ENCODE measurements at places on chromosomes 16 and 17.
A peak's percentile ranks its signal among the peaks of the same experiment; 100 is the strongest.

GRCh38 chr17:77579682-77580081 is 378.8 kb upstream of the TNRC6C start:
- DNase-seq = no peak

- DNase-seq = no peak
Observed at GRCh38 chr17:41340934-41341861, 9.4 kb downstream of the KRT33A start.

DNA sequence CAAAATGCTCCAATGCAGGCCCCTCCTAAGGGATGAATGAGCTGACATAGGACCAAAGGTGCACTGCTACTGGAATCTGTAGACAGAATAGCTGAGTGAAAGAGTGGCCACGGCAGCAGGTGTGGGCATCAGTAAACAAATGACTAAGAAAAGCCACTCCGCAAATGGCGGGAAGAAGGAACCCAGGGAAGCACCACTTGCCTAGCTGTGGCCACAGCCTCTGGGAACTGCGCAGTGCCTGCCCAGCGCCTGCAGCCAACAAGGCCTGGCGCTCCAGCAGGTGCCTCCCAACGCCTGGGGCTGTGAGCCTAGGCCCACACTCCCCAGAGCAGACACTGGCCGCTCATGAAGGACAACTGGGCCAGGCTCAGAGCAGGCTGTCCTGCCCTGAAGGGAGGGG is 11.8 kb downstream of the PEMT start:
- DNase-seq = peak; percentile 42

DNA sequence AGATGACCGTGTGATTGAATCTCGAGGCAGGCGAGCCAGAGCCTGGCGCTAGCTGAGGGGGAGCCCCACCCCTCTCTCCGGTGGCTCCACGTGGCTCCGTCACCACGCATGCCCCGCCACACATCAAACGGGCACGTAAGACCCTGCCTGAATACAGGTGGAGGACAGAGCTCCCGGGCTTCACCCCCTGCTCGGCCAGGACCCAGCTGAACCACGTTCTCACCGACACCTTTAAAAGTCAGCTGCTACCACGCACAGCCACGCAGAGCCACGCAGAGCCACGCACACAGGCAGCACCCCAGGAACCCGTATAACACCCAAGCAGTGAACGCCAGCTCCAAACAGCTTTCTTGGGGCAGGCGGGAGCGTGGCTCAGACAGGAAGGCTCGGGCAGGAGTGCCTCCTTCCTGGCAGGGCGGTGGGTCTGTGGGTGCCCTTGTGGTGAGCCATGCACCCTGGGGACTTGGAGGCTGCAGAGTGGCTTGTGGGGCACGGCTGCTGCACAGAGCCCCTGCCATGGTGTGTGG is 4.4 kb downstream of the TMEM204 start:
- DNase-seq = no peak

DNA sequence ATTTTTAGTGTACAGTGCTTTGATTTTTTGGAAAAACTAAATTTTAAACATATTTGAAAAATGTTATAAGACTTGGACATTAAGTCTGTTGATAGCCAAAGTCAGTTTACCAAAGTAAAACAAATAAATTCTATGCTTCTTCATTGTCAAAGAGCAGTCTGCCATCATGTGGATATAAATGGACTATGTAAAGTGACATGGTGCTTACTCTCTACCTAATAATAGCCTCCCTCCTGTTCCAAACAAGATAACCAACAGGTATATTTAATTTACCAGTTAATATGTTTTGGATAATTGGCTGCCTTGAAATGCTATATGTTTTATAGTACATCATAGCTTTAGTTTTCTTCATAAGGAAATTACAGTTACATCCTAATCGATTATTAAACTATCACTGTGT is 15.9 kb downstream of the TAF15 start:
- DNase-seq = no peak

GRCh38 chr17:64040206-64040605 is 19.8 kb upstream of the ICAM2 start:
- no peak for DNase-seq

DNA sequence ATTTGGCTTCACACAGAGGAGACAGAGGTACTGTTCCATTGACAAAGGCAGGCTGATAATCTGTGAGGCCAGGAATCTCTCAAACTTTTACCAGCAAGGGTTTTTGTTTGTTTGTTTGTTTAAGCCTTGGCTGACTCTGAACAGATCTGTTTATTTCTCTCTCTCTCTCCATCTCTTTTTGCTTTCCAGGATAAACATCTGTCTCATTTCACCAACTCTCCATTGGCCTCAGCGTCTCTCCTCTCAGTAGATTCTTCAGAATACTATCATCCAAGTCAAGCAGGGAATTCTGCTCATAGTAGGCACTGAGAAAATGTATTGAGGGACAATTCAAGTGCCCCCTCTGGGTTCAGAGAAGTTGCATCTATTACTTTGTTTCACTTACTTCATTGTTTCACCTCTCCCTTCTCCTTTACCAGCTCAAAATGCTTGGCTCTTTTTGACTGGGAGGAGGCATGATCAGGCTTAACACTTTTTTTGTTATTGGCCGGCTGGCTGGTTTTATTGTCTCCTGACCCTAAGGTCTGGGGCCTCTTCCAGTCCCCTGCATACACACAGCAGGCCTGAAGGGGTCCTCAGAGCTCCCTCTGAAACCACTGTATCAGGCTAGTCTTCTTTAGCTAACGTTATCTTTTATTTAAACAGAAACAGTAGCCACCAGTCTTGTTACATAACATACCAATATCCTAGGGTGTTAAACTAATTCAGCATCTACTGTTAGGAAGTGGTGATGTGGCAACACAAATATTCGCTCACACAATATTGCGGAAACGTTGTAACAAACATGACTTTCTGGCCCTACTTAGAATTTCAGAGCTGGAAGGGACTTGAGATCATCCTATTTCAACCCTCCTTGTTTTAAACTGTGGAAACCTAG is 2.0 kb upstream of the YPEL2 start:
- peak; percentile 85 for DNase-seq

GRCh38 chr17:46192189-46192438 is 1.1 kb downstream of the KANSL1 start:
- DNase-seq = no peak

DNA sequence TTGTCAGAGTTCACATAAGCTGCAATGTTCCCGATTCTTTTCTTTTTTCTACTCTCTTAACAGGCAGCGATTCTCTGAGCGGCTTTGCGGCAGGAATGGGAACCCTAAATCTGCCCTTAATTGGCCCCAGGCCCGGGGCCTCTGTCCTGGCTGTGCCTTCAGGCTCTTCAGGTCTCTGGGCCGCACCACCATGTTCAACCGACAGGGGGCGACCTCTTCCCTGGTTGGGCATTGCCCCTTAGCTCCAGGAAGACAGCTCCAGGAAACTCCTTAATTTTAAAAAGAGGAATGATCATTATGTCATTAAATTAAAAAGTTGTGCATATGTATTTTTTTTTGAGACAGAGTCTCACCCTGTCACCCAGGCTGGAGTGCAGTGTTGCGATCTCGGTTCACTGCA is 20.3 kb downstream of the CACNG5 start:
- DNase-seq = peak; percentile 8

DNA sequence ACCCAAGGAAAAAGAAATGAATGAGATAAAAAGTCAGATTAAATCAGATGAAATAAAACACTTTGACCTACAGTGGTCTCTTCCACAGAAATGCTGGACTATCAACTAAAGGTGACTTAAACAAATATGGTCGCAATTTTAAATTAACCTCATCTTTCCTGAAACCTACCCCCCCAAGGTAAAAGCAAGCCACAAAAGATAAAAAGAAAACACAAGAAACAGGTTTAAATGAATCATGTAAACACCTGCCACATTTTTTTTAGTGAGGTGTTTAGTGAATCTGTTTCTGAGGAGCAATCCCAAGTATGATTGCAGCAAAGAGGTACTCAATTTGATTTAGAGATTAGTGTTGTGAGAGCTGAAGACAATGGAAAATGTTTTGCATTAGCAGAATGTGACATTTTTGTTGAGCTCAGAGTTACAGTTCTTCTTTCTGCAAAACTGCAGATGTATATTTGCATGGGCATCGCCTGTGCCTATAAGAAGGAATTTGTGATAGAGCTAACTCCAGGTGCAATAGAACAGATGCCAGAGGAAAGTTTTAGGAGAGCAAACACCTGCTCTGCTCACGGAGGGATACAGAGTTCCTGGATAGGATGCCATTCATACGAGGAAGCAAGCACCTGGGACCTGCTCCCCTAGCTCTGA is 3.4 kb upstream of the MMD start:
- no peak for DNase-seq

GRCh38 chr17:77145224-77145611 is 4.4 kb downstream of the SEC14L1 start:
- DNase-seq = no peak

GRCh38 chr17:69800870-69801269 is 274.2 kb upstream of the KCNJ16 start:
- no peak for DNase-seq

DNA sequence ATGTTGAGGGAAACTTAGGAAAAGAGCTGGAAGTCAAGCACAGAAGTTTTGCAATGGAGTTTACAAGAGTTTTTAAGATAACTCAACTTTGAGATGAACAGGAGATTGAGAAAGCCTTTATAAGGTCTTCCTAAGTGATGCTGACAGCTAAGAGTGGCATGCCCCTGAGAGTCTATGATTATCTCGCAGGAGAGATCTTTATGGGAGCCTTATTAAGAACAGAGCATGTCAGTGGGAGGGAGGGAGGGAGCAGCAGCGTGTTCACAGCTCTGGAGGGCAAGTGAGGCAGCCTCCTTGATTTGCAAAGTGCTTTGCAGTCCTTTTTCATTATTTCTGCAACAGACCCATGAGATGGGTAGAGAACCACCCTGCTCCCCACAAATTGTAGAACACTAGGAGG is 30.7 kb downstream of the GNAO1 start:
- no peak for DNase-seq

- no peak for DNase-seq
Observed at GRCh38 chr17:82943339-82943738, 103.5 kb upstream of the ZNF750 start.

GRCh38 chr16:20040011-20040410 is 33.7 kb downstream of the GPR139 start:
- DNase-seq = no peak

GRCh38 chr17:75387771-75388170 is 17.7 kb downstream of the GRB2 start:
- no peak for DNase-seq

GRCh38 chr17:1649844-1650501 is at the start of gene RILP:
RILP (minus strand) TSS chr17:1649866; CDS start chr17:1649804, 62 bp downstream.
- DNase-seq = peak; percentile 74

DNA sequence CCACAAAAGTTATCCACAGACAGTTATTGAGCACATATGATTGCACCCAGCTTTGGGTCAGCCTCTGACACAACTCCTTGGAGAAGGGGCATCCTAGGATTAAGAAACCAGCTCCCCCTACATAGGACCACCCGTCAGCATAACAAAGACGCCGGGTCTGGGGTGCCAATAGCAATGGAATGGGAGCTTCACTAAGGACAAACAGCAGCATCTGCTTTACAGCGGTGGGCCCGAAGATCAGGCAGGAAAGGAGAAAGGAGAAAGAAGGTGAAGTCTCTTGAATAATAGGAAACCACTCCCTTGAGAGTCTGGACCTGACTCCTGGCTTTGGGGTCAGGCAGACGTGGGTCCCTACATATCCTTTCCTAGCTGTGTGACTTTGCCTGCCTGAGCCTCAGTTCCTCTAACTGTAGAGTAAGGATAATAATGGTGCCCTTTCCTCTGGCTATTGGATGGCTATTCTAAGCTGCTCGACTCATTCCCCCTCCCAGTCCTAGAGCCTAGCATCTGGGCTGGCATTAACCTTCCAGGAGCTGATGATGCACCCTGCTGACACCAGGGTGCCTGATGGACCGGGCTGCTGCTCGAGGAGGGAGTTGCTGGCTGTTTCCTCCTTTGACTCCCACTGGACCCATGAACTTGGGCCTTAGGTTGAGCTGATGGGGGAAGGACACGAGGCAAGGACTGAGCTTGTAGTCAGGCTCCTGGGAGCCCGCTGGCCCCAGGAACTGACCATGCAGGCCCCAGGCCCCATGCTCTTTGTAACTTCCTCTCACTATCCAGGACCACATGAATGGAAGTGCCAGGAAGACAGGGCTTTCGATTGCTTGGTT is 94.2 kb downstream of the C16orf78 start:
- no peak for DNase-seq

DNA sequence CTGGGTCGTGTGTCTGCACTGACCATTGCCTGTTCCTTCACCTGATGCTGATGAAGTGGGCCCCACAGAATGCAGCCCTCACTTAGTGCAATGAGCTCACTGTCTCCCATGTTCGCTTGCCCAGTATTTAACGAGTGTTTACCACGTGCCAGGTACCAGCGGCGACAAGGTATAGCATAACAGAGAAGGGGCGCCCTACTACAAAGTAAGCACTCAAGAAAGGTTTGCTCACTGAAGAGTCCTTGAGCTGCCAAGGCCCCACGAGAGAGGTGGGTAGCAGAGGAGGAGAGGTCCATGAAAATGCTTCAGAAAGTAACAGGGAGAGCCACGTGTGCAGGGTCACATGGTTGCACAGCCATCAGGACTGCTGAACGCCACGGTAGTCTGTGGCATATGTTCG is 230.0 kb downstream of the NTN1 start:
- no peak for DNase-seq

- DNase-seq = peak; percentile 82
Observed at GRCh38 chr17:3004925-3005324, 58.5 kb downstream of the OR1D5 start.

- no peak for DNase-seq
Observed at GRCh38 chr16:66653581-66654350, 42.8 kb downstream of the CMTM4 start.

DNA sequence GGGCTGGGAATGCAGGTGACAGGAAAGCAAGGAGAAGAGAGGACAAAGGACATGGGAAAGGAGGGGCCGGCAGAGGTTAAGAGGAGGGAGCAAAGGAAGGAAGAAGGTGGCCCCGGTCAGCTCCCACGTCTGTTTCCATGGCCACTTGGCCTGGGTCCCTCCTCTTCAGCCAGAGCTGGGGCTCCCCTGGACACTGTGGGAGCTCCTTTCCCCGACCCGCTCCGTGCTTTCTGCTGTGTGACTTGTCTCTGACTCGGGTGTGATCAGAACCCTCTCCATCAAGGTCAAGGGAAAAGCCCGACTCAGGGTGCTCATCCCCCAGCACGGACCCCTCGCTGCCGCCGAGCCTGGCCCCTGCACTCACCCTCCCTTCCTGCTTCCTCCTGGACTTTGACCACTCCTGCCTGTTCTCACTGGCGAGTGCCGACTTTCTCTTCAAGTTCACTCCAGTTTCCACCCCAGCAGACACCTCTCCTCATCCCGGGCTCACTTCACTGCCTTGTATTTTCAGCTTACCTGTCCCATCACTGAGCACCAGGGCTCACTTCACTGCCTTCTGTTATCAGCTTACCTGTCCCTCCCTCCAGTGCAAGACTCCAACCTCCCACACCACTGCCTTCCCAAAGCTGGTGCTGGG is 61.2 kb downstream of the MEAK7 start:
- DNase-seq = no peak
